ENCODE measurements at places on chromosomes 4 and X.

GRCh38 chr4:76670631-76671030 lies 227.3 kb downstream of the SOWAHB start:
- no peak for DNase-seq

GRCh38 chr4:121272526-121272925 lies 108.3 kb downstream of the QRFPR start:
- peak; percentile 79 for DNase-seq

DNA sequence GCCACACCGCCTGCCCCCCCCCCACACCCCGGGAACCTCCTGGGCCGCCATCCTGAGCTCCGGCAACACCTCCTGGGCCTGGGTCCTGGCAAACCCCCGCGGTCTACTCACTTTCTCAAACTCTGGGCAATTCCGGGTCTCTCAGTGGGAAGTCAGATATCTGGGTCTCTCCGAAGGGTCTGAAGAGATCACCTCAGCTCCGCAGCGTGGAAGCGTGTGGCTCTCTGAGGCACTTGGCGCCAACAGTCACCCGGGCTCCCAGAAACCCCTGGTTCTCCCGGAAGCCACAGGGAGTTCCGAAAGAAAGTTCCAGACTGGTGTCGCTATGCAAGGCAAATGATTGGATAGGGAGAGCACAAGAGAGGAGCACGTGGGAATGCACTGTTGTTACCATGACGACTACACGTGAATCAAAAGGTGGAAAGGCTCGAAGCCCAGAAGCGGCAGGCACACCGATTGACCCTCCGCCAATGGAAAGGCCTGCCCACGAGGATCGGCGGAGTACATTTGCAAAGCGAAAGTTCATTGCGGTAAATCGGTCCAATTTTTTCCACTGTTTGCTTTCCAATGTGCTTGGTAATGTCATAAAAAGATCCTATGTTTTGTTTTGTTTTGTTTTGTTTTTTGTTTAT lies at the start of gene PNMA6E:
TSS of gene PNMA6E (minus strand) at position 218 of the 632 bp plus-strand sequence. CDS start 2,501 bp downstream, outside the sequence.
- no peak for DNase-seq

DNA sequence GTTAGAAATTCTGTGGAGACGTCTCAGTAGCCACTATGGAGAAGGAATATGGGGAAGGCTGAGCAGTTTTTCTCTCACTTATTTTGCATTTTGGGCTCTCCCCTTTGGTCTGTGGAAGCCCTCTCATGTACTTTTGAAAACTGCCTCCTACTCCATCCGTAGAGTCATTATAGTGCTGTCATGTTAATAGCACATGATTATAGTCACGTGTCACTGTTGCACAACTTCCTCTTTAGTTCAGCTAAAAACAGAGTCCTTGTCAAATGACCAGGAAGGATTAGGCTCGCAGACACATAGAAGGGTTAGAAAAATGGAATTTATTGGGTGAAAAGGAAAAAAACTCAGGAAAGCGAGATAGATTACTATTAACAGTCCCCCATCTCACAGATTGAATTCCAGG lies 258.2 kb upstream of the CXorf51A start:
- no peak for DNase-seq

DNA sequence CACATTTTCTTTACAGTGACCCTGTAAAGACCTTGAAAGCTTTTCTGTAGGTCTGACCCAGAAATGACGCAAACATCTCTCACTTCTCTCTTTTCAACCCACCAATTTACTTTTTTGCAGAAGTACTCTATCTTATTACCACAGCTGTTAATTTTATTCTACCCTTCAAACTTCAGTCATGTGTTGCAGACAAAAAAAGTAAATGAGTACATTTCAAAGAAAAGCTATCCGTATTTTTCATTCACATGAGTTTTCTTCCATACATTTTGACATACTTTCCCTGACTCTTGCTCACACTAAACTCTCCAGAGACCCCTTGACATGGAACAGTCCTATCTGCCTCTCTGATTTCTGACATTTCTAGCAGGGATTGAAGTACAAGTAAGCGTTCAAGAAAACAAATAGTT lies 51.7 kb downstream of the SLC7A11 start:
- no peak for DNase-seq

DNA sequence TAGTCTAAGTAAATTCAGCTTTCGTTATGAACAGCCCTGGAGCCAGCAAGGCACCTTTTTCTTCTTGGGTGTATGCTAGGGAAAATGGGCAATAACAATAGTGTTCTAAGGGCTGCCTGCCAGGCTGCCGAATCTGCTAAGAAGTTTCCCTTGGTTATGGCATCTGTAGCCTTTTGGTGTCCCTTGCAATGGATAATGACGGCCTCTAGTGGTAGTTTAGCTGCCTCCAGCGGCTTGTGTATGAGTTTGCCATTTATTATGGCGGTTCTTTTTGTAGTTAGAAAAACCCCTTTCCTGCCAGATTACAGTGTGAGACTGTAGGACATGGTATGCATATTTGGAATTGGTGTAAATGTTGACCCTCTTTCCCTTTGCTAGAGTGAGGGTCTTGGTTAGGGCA lies 78.9 kb upstream of the SPIN4 start:
- no peak for DNase-seq
